Activated T-cell treated with anti-CD3 and anti-CD28 coated beads, Interleukin-2, amount 50 U/mL, for 72 hours (primary cell): ENCODE measurements at places on chromosomes 2 and 18.

DNA sequence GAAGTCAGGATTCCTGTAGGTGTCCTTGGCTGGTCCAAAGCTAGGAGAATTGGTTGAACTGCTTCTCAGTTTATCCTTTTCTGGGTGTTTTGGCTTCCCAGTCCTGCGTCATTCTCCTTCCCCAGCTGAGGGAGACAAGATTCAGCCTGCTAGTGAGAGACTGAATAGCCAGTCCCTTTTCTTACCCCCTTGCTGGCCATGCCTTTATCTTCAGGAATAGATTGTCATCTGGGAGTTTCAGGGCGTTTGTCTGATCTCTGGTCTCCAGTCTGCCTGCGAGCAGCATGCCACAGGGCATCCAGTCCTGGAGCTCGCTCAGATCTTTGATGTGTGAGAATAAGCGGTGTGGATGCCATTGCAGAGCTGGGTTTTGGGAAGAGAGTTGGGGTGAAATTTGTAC lies 5.8 kb downstream of the MYO1B start:
- no peak for DNase-seq

DNA sequence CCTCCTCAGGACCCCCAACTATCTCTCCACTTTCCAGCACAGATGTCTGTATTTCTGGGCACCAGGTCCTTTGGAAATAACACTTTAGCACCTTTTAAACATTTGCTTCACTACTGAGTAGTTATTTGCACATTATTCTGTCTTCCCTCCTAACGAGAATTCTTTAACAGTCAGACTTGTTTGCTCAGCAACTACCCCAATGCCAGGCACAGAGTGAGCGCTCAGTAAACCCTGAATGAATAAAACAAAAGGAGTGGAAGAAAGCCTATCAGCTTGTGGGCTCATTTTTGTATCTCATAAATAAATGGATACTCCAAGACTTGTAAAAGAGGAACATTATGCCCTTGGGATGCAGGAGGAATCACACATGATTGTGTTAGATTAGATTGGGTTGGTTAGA lies 450.4 kb downstream of the TGIF1 start:
- DNase-seq = no peak

- no peak for DNase-seq
Measured at GRCh38 chr2:48279344-48280090, 250.4 kb upstream of the STON1 start.

DNA sequence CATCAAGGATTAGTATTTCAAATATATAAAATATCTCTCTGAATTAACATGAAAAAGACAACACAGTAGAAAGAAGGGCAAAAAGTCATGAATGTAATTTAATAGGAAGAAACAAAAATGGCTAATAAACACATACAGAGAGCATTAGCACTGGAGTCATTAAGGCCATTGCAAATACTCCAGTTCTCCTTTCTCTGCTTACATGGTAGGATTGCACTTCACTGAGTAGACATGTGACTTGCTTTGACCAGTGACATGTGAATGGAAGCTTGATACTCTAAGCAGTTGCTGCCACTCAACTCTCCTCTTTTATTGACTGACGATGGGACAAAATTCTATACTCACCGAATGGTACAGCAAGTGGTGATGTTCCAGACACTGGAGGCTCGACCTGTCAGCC lies 153.9 kb upstream of the LGALSL start:
- DNase-seq = no peak

DNA sequence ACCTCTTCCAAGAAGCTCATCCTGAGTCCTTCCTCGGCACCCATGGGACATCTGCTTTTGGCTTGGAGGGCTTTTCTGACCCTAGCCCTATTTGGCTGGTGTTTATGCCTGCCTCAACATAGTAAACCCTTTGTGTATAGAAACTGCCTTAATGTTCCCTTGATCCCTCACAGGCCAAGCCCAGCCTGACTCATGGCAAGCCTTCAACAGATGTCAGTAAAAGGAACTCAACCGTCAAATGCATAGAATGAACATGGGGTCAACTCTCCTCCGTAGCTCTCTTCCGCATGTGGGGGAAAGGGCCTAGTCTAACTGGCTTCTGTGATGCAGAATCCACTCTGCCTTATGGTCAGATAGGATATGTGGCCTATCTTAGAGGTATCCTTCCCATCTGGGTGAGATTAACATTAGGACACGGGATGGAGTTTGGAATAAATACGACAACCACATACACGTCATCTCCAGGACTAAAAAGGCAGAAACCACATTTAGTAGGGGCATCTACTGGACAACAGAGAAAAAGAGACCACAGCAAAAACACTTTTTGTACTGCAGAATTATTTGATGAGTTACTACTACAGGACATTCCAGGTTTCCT lies 2.5 kb upstream of the NPAS2 start:
- DNase-seq = no peak

- peak; percentile 9 for DNase-seq
Measured at GRCh38 chr2:1538663-1539062, 125.4 kb downstream of the TPO start.

DNA sequence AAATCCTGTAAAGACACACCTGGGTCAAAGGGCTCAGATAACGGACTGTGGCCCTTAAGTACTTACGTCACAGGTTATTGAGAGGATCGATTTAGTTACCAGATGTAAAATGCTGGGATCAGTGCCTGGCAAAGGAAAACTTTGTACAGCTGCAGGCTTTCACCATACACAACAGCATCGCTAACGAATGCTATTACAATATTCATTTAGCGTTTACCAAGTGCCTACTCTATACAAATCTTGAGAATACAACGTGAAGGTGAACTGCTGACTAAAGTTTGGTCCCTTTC lies 619 bp upstream of the MSH6 start:
- no peak for DNase-seq

GRCh38 chr2:13289310-13289709 lies 572.6 kb downstream of the TRIB2 start:
- no peak for DNase-seq

GRCh38 chr2:129757915-129758783 lies 221.3 kb upstream of the RAB6C start:
- no peak for DNase-seq

DNA sequence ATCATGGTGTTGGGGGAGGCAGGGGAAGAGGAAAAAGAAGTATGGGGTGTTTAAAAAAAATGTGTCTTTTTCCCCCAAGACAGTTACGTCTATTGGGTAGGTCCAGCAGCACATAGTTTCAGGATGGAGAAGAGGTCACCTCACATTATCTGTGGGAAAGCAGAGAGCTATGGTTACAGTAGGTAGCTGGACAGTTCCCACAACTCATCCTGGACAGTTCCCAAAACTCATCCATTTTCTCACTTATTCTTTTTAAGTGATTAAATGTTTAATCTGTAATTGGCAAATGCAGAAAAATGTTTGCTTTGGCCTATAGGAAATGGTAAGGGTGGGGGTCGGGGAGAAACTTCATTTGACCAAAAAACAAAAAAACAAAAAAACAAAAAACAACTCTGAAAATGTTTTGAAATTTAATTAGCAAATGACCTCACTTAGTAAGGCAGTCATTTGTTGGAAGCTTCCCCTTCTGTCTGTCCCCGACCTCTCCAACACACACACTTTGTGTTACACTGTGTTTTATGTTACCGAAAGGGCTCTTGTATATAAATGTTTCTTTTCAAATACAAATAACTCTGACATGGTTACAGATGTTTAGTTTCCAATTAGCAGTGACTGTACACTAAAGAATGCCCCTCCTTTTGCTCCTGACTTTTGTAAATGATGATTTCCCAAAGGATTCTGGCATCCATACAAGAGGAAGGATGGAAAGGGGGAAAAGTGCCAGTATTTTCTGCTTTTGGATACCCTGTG lies 173.3 kb upstream of the ZFP36L2 start:
- no peak for DNase-seq

- DNase-seq = peak; percentile 42
Measured at GRCh38 chr18:47204908-47205522, 28.9 kb upstream of the IER3IP1 start.

DNA sequence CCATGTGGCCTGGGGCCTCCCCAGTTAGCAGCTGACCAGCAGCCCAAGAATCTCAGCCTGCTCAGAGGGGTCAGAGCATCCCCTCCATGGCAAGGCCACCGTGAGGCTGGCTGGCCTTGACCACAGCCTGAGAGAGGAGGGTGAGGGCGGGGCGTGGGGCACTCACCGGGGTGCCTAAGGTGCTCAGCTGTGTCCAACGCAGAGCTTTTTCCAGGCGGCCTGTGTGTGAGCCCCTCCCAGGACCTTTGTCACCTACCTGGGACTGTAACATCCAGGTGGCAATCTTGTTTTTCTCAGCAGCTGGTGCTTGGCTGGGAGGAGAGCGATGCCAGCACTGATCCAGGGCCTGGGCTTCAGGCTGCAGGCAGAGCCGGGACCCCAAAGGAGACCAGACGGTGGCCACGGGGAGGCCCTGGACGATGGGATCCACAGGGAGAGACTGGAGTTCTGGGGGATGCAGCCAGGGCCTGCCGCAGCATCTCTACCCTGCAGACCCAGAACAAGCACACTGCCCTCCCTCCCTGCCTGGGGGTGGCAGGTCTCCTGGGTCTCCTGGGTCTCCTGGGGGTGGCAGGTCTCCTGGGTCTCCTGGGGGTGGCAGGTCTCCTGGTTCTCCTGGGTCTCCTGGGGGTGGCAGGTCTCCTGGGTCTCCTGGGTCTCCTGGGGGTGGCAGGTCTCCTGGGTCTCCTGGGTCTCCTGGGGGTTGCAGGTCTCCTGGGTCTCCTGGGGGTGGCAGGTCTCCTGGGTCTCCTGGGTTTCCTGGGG lies 12.3 kb downstream of the SNED1 start:
- no peak for DNase-seq

- DNase-seq = no peak
Measured at GRCh38 chr2:30048636-30049175, 98.1 kb upstream of the YPEL5 start.

- DNase-seq = no peak
Measured at GRCh38 chr18:12836551-12836950, 47.5 kb downstream of the PTPN2 start.

DNA sequence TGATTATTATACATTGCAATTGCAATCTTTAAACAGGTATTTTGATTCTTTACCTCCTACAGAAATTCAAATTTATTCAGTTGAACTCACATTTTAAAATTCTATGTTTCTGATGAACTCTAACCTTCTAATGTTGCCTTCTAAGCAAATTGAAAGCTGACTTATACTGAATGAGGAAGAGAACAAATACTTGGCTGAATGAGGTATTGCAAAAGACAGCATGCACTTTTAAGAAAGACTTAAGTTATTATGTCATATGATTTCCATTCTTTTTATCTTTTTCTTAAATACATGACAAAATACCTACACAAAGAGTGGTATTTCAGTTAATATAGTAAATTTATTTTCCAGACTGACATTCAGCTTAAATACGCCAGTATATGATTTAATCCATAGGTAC lies 64.7 kb downstream of the FAM228A start:
- no peak for DNase-seq

- DNase-seq = no peak
Measured at GRCh38 chr2:105515581-105516415, 116.9 kb upstream of the FHL2 start.

GRCh38 chr18:63316612-63317555 lies 2.7 kb downstream of the BCL2 start:
- DNase-seq = no peak

DNA sequence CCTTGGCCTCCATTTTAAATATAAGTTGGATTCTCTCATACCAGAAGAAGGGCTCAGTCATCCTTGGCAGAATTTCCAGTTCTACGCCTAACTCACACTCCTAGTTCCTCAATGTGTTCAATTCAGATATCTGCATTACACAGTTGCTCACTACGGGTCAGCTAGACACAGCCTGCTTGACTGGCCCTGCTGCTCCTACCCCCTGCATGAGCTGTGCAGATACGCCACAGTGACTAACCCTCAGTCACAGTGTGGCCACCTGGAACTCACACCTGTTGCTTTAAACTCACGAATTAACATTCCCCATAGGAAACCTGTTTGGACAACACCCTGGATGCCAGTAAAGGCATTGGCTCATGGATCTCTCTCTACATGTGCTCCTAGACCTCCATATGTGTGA lies 429.6 kb downstream of the NCKAP5 start:
- no peak for DNase-seq

DNA sequence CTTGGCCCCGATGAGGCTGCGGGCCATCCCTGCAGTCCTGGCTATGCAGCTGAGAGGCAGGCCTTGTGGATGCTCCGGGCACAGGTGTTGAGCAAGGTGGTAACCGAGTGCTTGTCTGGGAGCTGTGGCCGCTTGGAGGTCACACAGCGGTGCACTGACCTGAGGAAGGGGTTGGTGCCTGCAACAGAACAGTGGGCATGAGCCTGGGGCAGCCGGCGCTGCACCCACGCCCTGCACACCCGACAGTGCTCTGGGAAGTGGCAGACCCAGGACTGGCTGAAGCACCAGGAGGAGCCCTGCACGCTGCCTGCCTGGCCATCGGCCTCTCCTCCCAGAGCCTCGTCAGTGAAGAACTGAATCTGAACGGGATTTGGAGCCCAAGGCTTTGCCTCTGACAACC lies 8.2 kb upstream of the POTEE start:
- DNase-seq = no peak

DNA sequence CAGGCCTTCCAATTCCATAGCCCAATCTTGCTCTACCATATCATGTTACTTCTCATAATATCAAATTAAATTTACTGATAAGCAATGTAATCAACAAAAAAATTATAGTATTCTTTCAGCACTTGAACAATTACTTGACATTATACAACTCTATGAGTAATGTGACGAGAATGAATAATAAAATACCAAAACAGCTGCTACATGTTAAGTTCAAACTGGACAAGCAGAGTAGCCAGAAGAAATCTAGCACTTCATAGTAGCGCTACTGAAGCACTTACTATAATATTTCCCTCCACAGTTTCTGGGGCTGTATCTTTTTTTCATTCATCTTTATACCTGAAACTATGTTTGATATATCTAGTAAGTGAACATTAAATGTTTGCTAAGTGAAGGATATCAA lies 14.9 kb downstream of the PPP3R1 start:
- DNase-seq = no peak

DNA sequence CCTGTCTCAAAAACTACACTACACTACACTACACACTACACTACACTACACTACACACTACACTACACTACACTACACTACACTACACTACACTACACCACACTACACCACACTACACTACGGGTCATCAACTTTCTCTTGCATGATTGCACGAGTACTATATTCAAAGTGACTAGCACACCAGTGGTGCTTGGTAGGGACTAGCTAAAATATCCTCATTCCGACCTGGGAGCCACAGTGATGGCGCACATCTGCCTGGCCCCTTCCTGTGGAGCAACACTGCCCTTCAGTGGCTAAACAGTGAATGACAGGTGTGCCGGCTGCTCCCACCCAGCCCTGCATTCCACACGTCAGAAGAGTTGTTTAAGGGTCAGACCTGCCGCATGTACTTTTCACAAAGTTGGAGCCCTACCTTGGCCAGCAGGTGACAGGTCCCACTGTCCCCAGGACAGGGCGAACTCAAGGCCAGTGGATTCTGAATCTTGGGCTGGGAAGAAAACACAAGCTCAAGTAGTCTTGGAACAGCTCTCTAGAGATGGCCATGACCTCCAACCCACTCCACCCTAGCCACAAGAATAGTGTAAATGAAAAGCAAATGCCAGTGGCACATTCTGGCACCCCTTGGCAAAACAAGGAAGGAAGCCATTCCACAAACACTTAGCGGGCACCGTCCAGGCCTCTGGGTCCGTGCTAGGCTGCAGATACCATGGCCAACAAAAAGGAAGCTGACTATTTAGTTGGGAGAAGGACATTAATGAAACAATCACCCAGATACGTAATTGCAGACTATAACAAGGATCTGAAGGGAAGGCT lies 79.7 kb upstream of the MSH2 start:
- DNase-seq = peak; percentile 74

GRCh38 chr2:166513952-166514351 lies 19.9 kb upstream of the SCN7A start:
- no peak for DNase-seq

- DNase-seq = no peak
Measured at GRCh38 chr2:105869341-105869740, 124.6 kb downstream of the NCK2 start.

- no peak for DNase-seq
Measured at GRCh38 chr18:31246460-31246859, 71.5 kb upstream of the DSG1 start.
